ENCODE measurements at places on chromosomes 12 and 14. TPM values are rescaled to one million over a fixed set of nuclear protein-coding genes. Genes with fewer than 3 reads are reported as not detected.
A peak's percentile ranks its signal among the peaks of the same experiment; 100 is the strongest.

GRCh38 chr12:12338527-12339168 lies 11.4 kb downstream of the MANSC1 start:
- DNase-seq: no peak

DNA sequence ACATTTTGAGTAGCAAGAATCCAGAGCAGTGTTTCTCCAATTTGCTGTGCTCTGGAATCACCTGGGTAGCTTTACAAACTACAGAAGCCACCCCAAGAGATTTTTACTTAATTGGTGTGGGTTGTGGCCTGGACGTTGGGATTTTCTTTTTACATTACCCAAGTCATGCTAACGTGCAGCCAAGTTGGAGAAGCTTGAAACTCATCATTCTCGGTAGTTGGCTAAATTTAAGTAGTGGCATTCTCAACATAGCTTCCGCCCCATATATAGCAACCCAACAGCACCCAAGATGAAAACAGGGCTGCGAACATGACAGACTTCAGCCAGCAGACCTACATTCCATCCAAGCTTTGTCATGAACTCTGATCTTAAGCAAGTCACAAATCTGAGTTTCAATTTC lies 25.0 kb downstream of the DAD1 start:
- no peak for DNase-seq

GRCh38 chr14:74927225-74927624 lies 4.2 kb upstream of the RPS6KL1 start:
- DNase-seq: no peak

The IQSEC3 gene
- 1.7 TPM for total RNA-seq

DNA sequence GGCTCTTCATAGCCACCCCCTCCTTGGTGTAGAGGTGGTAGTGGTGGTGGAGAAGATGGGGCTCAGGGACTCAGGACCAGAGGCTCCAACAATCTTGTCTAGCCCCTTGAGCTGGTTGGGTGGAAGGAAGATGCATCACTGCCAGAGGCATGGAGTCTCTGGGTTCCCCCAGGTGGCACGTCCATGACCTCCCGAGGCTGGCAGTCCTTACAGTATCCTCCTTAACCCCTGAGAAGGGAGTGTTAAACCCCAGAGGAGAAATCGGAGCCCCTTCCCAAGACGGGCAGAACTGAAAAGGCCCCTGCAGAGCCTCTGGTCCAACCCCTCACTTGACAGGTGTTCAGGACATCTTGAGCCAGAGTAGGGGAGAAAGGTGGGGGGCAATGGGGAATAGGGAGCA lies 9.1 kb downstream of the KRT83 start:
- DNase-seq: no peak

DNA sequence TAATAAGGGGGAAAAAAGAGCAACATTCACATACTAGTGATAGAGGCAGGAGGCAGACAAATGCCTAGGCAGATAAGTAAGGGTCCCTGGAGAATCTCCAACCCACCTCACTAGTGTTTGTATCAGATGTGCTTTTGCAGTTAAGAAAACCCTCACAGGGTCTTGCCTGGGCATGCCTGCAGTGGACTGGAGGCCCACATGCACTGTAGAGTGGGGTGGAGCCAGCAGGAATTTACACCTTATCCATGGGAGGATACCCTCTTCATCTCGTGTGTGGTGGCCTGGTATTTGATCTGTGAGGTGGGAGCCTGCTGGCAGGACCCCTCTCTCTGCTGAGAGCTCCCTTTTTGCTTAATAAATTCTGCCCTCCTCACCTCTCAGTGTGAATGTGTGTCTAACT lies 238.0 kb upstream of the SLC16A7 start:
- no peak for DNase-seq

The NOP9 gene
- 36.7 TPM for total RNA-seq

DNA sequence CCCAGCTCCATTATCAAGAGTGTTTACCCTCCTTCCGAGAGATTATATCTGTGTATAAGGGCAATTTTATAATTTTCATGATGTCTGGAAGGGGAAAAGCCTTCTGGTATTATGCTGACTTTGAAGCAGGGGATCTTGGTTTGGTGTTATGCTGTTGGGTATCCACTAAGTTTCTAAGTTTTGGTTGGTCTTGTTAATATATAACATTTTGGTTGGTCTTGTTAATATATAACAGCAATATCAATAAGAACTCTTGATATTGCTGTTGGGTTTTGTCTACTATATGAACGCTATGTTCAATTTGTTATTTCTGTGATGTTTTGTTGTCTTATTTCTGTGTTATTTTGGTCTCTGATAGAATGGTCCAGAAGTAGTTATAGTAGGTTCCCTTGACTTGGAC lies 349.2 kb upstream of the LRFN5 start:
- no peak for DNase-seq

- no peak for DNase-seq
Observed at GRCh38 chr14:43900173-43900655, 606.9 kb downstream of the FSCB start.

The PRB2 gene
- total RNA-seq: not detected

- peak; percentile 63 for DNase-seq
Observed at GRCh38 chr12:51827925-51828818, 20.3 kb downstream of the FIGNL2 start.

DNA sequence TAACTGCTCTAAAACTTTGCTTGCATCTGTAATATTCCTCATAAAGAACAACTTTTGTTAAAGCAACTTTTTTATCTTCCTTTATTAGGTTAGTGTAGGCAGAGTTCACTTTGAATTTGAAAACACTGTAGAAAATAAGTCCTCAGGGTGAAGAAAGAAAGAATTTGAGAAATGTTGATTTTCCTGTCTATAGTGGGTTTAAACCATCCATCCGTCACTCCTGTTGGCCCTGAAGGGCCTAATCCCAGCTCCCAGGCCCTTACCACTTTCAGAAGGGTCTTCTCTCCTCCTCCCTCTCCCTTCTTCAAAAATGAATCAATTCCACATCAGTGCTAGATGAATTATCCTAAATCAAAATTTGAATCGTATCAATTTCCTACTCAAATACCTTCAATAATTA lies 4.9 kb upstream of the SLC2A3 start:
- DNase-seq: no peak

DNA sequence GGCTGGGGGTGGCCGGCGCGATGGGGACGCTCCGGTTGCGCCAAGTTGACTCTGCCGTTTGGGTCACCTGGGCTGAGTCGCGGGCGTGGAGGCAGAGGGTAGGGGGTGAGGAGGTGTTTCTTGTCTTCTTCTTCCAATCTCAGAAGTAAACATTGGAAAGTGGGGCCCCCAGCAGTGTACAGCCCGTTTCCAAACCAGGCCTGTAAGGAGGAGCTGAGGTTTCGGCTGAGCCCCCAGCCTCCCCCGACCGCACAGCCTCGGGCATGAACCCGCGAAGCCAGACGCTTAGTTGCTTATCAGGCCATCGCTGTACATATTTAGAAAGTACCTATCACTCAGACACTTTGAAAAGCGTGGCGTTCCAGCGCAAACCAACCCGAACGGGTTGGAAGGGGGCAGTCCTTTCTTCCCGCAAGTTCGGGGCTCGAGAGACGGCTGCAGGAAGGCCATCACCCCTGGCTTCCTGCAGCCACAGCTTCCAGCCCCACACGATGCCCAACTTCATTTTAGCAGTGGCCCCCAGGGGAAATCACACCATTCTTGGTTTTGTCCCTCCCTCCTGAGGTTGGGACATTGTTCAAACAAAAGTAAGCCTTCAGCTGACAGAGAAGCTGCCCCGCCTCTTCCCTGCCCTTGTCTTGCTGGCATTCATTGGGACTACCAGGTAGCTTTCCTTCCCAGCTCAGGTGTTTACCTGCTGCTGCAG lies 164.1 kb downstream of the ZFP36L1 start:
- DNase-seq: peak; percentile 29

- no peak for DNase-seq
Observed at GRCh38 chr12:94404854-94405253, 54.8 kb downstream of the CEP83 start.

The GPRC5D gene
- total RNA-seq: not detected

DNA sequence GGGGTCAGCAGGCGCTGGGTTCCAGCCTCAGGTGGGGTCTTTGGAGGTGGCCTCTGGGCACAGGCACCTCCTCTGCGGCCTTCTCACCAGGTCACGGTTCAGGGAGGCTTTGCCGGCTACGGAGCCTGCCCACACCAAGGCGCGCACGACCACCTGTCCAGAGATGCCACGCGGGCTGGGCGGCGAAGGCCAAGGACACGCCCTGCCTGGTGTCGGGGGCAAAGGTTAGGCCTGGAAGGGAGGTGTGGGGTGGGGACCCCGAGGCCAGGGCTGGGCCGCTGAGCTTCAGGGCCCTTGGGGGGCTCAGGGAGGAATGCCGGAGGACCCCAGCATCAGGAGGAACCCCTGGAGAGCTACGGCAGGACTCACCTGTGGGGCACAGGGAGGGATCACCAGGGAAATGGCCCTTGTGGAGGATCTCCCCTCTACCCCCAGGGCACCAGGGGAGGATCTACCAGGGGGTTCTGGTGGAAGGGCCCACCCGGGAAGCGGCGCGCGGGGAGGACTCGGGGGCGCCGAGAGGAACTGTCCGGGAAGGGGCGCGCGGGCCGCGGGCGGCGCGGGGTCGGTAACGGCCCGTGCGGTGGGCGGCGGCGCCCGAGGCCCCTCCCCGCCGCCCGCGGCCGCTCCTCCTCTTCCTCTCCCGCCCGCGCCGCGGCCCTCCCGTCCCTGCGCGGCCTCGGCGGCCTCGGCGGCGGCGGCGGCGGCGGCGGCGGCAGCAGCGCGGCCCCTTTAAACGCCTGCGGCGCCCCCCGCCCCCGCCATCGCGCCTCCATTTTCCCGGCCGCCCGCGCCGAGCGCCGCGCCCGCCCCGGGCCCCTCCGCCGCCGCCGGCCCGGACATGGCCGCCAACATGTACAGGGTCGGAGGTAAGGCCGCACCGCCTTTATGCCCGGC lies at the start of gene MTA1:
Gene MTA1 (plus strand): TSS at position 633 of the 897 bp plus-strand sequence. CDS start 209 bp downstream, at position 842.
- peak; percentile 43 for DNase-seq

The SETD1B gene
- total RNA-seq: 30.0 TPM

GRCh38 chr14:37546621-37547447 lies 48.2 kb downstream of the FOXA1 start:
- DNase-seq: no peak

DNA sequence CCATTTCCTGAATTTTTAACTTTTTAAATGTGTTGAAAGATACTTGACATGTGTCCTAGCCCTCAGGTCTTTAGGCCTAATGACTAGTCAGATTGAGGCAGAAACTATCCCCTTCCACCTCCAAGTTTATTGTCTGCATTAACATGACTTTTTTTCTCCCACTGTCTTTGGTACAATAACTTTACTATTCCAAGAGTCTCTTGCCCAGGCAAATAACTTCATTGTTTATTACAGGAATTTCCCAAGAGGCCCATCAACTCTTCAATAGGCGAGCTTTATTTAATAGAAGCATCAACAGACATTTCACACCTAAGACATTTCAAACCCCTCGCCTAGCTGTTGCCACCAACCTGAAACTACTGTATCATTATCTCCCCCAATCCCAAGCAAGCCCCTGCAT lies 10.7 kb downstream of the NFKBIA start:
- DNase-seq: no peak

GRCh38 chr12:44875954-44876543 lies at the start of gene NELL2:
Gene NELL2 (minus strand): TSS chr12:44876315. CDS start chr12:44875869, 446 bp downstream.
- DNase-seq: peak; percentile 77

DNA sequence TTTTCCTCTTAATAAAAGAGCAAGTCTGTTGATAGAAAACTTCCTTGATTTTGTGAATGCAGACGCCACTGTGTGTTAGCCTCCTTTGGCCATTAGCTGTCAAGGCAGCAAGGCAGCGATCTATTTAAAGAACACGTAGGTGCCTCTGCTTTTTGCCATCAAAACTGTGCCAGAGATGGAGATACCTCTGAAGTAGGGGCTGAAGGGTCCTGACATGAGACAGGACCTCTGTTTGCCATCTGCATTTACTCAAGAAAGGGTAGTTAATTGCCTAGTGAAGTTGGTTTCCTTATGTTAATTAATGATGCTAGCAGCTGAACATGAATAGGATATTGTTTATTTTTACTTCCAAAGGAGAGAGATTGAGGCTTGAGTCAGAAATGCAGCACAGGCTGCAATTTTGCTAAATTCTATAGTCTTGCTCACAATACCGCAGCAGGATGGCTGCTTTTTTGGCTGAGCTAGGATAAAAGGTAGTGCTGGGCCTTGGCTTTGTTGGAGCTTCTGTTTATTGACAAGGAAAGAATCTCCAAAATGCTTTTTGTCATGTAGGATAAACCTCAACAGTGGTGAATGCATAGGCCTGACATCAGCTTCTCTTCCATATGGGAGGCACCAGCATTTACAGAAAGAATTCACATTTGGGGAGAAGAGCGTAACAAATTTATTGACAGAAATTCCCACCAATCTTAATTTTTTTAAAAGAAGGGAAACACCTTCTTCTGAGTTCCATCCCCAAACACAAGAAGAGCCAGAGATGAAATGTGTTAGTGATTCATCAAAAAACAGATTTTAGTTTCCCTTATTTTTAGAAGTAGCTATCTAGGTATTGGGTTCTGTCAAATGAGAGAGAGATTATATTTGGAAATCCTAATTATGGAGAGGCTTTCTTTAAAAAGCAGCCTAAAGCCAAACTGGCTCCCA lies 13.9 kb upstream of the RPH3A start:
- DNase-seq: no peak

The KRT75 gene
- not detected for total RNA-seq

Measured in activated CD8-positive, alpha-beta T cell treated with anti-CD3 and anti-CD28 coated beads, Interleukin-2, amount 10 ng/mL, durations not matched to agents 7 days and 5 days (primary cell).